Endothelial cell of umbilical vein (primary cell): ENCODE measurements at places on chromosomes 4 and X. TPM values are rescaled to one million over a fixed set of nuclear protein-coding genes. Genes with fewer than 3 reads are reported as not detected.

DNA sequence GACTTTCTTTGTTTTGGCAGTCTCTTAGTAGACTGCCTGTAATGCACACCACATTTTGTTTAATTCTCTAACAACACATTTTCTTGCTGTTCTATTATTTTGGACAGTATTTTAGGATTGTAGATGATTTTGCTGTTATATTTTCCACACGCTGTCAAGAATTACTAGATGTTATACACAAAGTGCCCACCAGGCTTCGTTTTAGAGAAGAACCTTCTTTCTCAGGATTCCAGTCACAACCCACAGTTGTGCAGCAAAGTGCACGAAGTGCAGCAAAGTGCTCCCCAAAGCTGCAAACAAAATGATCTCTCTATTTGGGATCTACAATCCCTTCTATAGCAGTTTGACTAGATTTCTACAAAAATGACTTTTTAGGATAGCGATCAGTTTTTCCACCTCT lies 2.4 kb downstream of the ZNF141 start:
- H3K36me3 ChIP-seq = peaks cover 2% of the 10 kb centered on the region
- peaks cover 3% of the 10 kb centered on the region for H3K4me1 ChIP-seq
- no peak for DNase-seq
- H3K4me3 ChIP-seq = no peak overlapping the region
- H3K27me3 ChIP-seq = no peaks in the 10 kb centered on the region

GRCh38 chr4:154277172-154277571 lies 214.4 kb downstream of the DCHS2 start:
- no peaks in the 10 kb centered on the region for H3K4me1 ChIP-seq
- DNase-seq = no peak
- H3K27ac ChIP-seq = no peak overlapping the region

GRCh38 chr4:26402458-26402857 lies 81.6 kb downstream of the RBPJ start:
- H3K27me3 ChIP-seq = no peaks in the 10 kb centered on the region
- DNase-seq = no peak
- H3K4me3 ChIP-seq = no peak overlapping the region
- no peak overlapping the region for H3K27ac ChIP-seq
- no peaks in the 10 kb centered on the region for H3K36me3 ChIP-seq

GRCh38 chrX:69229436-69229835 lies 64.2 kb upstream of the PJA1 start:
- no peaks in the 10 kb centered on the region for H3K36me3 ChIP-seq
- DNase-seq = no peak
- H3K27ac ChIP-seq = no peak overlapping the region
- no peaks in the 10 kb centered on the region for H3K27me3 ChIP-seq

The MAML3 gene
- total RNA-seq = 20.1 and 20.3 TPM in 2 replicates

- H3K4me3 ChIP-seq = no peak overlapping the region
- no peak overlapping the region for H3K27ac ChIP-seq
- H3K36me3 ChIP-seq = no peaks in the 10 kb centered on the region
- DNase-seq = no peak
Measured at GRCh38 chr4:120703908-120704307, 218.6 kb downstream of the PRDM5 start.

DNA sequence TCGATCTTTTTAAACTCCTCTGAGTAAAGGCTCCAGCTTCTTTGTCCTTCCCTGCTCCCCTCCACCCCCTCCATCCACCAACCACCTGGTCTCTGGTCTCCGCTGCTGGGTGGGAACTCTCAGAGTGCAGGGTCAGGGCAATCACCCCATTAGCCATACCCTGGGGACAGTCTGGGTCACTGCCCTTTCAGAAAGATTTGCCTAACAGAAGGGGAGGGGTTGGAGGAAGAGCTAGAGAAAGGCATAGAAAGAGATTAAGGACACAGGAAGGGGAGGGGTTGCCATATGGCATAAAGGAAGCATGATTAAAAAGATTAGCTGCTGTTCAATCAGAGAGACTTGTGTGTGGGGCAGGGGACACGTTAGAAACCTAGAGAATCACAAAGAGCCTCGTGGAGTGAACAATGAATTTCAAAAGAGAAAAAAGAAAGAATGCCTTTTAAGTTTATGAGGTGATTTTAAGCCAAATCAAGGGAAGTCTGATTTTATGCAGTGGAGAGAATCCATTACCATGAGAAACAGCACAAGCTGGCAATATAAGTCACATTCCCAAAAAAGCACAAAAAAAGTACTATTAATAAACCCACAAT lies 115.5 kb upstream of the ACSL4 start:
- no peak overlapping the region for H3K4me3 ChIP-seq
- DNase-seq = peak; percentile 3
- H3K36me3 ChIP-seq = no peaks in the 10 kb centered on the region
- H3K27ac ChIP-seq = no peak overlapping the region

DNA sequence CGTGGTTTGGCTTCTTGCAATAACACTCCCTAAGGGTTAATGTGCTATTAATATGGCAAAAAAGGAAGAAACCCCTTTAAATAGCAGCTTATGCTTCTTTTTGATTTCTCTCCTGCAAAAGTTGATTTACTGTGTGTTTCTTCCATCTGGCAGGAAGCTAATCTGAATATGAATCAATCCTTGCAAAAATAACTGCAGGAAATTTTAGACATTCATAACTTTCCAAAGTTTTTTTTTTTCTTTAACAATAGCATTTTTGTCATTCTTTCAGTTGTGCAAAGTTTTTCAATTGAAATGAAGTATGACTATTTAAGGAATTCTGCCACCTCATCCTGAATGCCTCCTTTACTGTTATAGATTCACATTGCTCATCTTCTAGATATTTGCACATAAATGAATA lies 115.6 kb downstream of the SPANXA1 start:
- peaks cover 21% of the 10 kb centered on the region for H3K4me1 ChIP-seq
- H3K36me3 ChIP-seq = no peaks in the 10 kb centered on the region
- H3K4me3 ChIP-seq = no peak overlapping the region
- H3K27ac ChIP-seq = peak overlapping the region; percentile 95

DNA sequence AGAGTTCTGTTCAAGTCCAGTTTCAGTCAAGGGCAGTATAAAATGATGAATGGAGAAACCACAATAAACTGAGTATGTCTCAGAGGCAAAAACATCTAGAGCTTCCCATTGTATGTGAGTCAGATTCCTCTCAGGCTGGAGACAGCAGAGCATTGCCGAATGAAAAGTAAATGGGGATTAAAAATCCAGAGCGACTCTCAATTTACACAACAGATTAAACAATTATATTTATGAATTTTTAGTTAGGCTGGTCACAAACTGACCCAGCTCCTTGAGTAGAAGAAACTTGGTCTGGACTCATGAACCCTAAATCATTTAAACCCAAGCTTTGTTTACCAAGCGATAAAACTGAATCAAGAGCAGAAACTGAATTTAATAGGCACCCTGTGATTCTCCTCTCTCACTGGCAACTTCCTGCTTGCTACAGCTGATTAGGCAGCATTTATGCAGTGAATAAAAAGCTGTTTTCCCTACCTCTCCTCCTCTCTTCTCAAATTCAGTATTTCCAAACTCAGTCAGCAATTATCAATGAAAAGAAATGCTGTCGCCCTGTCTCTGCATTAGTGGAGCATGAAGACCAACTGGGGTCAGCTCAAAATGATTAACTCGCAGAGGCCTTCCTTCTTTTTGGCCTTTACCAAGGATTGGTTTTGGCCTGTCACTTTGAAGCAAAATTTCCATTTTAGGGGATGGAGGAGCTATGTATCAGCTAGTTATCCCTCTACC lies 568.0 kb downstream of the PDHA2 start:
- no peaks in the 10 kb centered on the region for H3K36me3 ChIP-seq
- DNase-seq = no peak
- no peak overlapping the region for H3K27ac ChIP-seq
- no peaks in the 10 kb centered on the region for H3K27me3 ChIP-seq

- DNase-seq = no peak
- H3K36me3 ChIP-seq = no peaks in the 10 kb centered on the region
- no peaks in the 10 kb centered on the region for H3K4me1 ChIP-seq
- no peak overlapping the region for H3K27ac ChIP-seq
- no peak overlapping the region for H3K4me3 ChIP-seq
Measured at GRCh38 chr4:5259471-5259870, 208.2 kb downstream of the STK32B start.

The GLOD5 gene
- total RNA-seq = not detected in 2 replicates

The RHOXF2 gene
- not detected in 2 replicates for total RNA-seq

DNA sequence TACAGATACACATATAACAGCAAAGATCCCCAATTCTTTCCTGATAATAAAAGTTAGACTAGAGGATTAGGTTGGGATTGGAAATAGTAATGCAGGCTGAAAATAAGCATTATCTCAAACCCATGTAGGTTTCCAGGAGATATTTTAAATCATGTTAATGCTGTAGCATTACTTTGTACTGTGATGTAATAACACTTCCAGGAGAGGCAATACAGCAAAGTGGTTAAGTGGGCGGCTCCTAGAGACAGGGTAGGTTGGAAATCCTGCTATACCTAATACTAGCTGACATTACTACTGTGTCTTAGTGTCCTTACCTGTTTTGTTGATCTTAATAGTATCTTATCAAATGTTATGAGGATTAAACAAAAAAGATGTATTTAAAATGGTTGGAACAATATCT lies 9.6 kb downstream of the PAICS start:
- no peak overlapping the region for H3K4me3 ChIP-seq
- peaks cover 2% of the 10 kb centered on the region for H3K4me1 ChIP-seq
- DNase-seq = no peak
- no peaks in the 10 kb centered on the region for H3K27me3 ChIP-seq
- H3K36me3 ChIP-seq = peaks cover 22% of the 10 kb centered on the region

GRCh38 chr4:135838889-135839288 lies 1637.3 kb upstream of the PABPC4L start:
- peak; percentile 6 for DNase-seq
- H3K36me3 ChIP-seq = no peaks in the 10 kb centered on the region
- H3K27ac ChIP-seq = no peak overlapping the region

GRCh38 chr4:152738827-152739226 lies 40.7 kb downstream of the TIGD4 start:
- peaks cover 2% of the 10 kb centered on the region for H3K27me3 ChIP-seq
- H3K4me1 ChIP-seq = no peaks in the 10 kb centered on the region
- H3K27ac ChIP-seq = no peak overlapping the region

The MAGEB1 gene
- not detected in 2 replicates for total RNA-seq

DNA sequence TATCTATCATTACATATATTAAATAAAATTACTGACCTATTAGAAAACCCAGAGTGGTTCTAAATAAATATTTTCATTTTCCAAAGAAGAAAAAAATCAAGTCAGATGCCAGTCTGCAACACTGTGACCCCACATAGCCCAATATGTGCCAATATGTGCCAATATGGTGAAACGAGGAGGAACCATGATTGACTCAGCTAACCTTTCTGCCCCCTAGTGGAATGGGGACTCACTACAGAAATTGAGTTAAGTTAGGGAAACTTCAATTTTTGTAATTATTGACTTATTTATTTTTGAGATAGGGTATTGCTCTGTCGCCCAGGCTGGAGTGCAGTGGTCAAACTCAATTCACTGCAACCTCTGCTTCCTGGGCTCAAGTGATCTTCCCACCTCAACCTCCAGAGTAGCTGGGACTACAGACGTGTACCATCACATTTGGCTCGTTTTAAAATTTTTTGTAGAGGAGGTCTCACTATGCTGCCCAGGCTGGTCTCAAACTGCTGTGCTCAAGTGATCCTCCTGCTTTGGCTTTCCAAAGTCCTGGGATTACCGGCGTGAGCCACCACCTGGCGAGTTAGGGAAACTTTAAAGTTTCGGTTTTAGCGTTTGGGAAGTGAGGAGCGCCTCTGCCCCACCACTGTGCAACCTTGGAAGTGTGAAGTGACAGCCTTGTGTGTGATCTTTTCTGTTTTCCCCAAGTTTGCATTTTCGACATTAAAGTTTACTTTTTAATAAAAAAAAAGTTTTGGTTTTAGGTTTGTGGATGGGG lies 116.8 kb upstream of the SHISA3 start:
- no peak overlapping the region for H3K4me3 ChIP-seq
- no peak overlapping the region for H3K27ac ChIP-seq
- no peaks in the 10 kb centered on the region for H3K36me3 ChIP-seq
- H3K4me1 ChIP-seq = peaks cover 3% of the 10 kb centered on the region

- H3K36me3 ChIP-seq = no peaks in the 10 kb centered on the region
- no peaks in the 10 kb centered on the region for H3K27me3 ChIP-seq
- H3K4me1 ChIP-seq = no peaks in the 10 kb centered on the region
- H3K27ac ChIP-seq = no peak overlapping the region
- no peak overlapping the region for H3K4me3 ChIP-seq
Measured at GRCh38 chr4:182843808-182844325, 73.3 kb downstream of the DCTD start.

The FMR1NB gene
- total RNA-seq = not detected in 2 replicates

The PF4V1 gene
- not detected in 2 replicates for total RNA-seq

The VCX2 gene
- total RNA-seq = not detected in 2 replicates

DNA sequence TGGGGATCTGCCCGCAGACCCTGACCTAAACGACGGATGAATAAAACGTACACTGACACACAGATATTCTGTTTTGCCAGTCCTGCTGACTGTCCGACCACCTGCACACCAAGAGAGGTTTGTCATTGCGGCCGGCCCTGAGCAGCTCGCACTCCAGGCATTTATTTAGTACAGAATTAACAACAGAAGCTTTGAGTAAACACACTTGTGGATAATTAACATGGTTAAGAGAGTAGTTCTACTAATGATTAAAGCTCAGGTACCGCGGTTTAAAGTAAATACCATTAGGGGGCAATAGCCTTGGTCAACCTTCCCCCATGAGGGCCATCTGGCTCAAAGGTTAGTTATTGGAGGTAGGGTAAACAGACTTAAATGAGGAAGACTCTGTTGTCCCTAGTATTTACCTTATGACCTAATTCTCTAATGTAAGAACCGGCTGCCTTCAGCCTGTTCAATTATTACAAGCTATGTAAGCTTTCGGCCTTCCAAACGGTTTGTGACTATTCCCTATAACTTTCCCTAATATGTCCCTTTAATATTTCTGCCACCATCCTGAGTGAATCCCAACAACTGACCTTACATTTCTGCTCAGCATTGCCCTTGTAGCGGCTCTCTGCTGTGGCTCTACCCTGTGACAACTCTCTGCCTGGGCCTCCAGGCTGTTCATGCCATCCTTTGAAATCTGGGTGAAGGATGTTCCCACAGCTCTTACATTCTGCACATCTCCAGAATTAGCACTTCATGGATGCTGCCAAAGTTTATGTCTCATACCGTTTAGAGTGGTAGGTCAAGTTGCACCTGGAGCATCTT lies 46.9 kb upstream of the SYTL5 start:
- DNase-seq = no peak
- H3K27ac ChIP-seq = no peak overlapping the region
- H3K36me3 ChIP-seq = no peaks in the 10 kb centered on the region
- no peak overlapping the region for H3K4me3 ChIP-seq
- H3K4me1 ChIP-seq = no peaks in the 10 kb centered on the region

DNA sequence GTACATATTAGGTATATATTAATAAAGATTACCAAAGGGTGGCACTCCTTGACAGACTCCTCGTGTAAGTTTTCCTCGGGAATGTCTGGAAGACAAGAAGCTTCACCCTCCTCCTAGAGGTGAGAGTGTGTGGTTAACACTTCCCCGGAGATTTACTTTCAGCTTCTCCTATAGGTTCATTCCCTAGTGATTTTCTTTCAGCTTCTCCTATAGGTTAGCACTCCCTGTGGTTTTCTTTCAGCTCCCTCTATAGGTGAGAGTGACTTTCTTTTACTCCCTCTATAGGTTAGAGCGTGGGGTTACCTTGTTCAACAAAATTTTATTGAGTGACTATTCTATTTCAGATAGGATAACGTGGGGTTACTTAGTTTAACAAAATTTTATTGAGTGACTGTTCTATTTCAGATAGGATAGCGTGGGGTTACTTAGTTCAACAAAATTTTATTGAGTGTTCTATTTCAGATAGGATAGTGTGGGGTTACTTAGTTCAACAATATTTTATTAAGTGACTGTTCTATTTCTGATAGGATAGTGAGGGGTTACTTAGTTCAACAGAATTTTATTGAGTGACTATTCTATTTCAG lies 106.0 kb upstream of the PLAC1 start:
- no peaks in the 10 kb centered on the region for H3K4me1 ChIP-seq
- DNase-seq = peak; percentile 41
- H3K4me3 ChIP-seq = no peak overlapping the region
- no peak overlapping the region for H3K27ac ChIP-seq
- H3K27me3 ChIP-seq = no peaks in the 10 kb centered on the region
